ENCODE measurements at places on chromosomes 1 and 21.

DNA sequence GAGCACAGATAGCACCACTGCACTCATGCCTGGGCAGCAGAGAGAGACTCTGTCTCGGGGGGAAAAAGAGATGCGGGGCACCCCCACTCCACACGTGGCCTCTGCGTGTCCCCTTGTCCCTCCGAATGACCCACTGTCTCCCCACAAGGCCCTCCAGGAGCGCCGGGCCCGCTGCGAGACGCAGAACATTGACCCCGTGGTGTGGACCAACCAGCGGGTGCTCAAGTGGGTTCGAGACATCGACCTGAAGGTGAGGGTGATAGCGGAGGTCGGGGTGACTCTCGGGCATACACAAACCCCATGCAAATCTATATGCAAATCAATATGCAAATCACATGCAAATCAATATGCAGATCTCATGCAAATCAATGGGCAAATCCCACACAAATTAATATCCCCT is 50.3 kb upstream of the TMEM51 start:
- no peak for DNase-seq

- no peak for DNase-seq
Measured at GRCh38 chr1:226638608-226639007, 90.0 kb downstream of the STUM start.

DNA sequence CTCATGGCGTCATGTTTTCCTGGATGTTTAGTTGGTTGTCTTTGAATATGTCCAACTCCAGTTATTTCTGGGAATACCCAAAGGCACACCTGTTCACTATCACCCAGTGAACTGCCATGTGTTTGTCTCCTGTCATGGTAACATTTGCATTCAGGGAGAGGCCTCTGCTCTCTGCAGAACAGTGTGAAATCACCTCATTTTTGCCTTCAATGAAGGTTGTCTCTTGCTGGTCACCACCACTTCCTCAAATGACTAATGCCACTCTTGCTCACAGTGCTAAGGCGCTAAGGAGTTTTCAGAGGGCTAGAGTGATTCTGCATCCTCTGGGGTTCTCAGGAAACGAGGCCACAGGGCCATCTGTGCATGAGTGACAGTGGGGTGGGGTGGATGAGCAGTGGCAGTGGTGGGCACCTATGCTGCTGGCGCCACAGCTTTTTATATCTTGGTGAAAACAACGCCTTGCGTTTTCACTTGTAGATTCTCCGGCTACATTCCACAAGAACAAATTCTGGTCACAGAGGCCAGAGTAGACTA is 60.0 kb upstream of the ATP5PO start:
- no peak for DNase-seq

DNA sequence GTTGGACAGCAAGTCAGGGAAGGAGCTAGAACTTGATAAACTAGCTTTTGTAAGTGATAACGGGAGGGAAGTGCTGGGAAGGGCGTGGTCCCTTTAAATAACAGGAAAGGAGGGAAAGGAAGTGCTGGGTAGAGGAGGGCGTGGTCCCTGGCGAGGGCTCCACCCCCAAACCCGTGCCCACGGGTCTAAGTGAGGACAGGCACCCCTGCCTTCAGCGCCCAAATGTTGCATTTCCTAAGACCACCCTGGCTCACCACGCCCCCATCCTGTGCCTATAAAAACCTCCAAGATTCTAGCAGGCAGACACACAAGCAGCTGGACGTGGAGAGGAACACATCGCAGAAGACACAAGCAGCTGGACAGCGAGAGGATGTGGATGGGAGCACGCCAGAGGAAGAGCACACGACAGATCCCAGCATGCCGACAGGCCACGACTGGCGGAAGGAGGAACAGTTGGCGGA is 58.5 kb downstream of the PALMD start:
- no peak for DNase-seq
